ENCODE measurements at places on chromosomes 1 and 21. TPM values are rescaled to one million over a fixed set of nuclear protein-coding genes. Genes with fewer than 3 reads are reported as not detected.

The S100A4 gene
- total RNA-seq: 1,610 TPM

The CENPL gene
- total RNA-seq: 12.7 TPM

The NEGR1 gene
- not detected for total RNA-seq

The AIRE gene
- not detected for total RNA-seq

The PEAR1 gene
- total RNA-seq: 7.8 TPM

Measured in A549 treated with CORT108297 at 1 μM for 4 hours (cell line).